ENCODE measurements at places on chromosomes 16 and 17.

DNA sequence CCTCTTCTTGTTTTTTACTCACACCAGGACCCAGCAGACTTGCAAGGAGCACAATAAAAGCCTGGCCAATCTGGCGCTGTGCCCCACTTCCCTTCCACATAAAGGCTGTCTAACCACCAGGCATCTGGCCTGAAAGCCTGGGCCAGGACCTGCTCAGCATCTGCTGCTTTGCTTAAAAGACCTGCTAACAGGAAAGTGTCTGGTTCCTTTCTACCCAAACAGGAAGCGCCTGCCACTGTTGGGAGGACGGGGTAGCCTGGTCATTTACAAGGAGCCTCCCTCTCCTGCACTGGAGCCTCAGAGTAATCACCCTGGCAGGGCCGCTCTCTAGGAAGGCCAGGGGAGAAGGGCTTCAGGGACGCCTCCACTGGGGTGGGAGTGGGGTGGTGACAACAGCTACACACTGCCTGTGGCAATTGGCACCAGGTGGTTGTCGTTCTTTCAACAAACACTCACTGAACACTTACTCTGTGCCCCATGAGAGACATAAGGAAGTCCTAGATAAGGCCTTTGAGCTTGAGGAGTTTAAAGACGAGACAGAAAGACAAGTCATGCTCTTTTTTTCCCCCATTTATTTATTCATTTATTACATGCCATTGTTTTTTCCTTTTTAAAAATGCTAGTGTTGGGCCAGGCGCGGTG is 6.3 kb upstream of the MMP28 start:
- no peak for DNase-seq

DNA sequence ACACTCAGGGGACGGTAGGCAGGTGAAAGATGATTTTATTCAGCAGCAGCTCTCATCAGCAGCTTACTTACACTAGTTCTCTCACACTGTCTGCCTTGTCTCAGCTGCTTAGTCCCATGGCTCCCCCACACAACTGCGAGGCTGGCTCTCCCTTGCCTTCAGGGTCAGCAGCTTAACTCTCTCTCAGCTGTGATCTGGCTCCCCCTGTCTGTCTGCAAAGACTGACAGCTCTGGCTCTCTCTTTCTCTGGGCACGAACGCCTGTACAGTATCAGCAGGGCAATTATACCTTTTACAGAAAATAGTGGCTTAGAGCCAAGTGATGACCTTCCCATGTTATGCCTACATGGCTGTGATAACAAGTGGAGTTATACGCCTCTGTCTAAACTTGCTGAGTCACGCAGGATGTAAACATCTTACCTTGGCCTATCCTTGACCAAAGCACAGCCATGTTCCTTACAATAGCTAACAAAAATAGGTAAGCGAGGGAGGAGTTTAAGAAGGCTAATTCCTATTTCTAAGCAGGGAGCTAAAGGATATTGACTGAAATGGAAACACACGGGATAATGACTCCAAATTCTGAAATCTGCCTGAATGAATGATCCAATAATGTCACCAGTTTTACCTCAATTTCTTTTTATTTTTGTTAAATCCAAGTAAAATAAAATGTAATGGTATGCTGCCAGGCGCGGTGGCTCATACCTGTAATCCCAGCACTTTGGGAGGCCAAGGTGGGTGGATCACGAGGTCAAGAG is 1.1 kb upstream of the NDUFAB1 start:
- DNase-seq, result no peak

- no peak for DNase-seq
Observed at GRCh38 chr16:67555795-67556212, 6.5 kb upstream of the CTCF start.

- DNase-seq, result no peak
Observed at GRCh38 chr16:27432558-27432957, 30.6 kb downstream of the IL21R start.
